Endodermal cell (in vitro differentiated cells): ENCODE measurements at places on chromosomes 6 and 20. TPM values are rescaled to one million over a fixed set of nuclear protein-coding genes. Genes with fewer than 3 reads are reported as not detected.

GRCh38 chr6:149888659-149889058 lies 9.3 kb downstream of the RAET1E start:
- no peak overlapping the region for H3K4me3 ChIP-seq
- H3K27ac ChIP-seq = no peak overlapping the region
- no peak for DNase-seq
- H3K4me1 ChIP-seq = no peaks in the 10 kb centered on the region

Gene ZHX3
- 2.6 to 6.7 TPM (median 5.4 TPM) in 3 replicates for total RNA-seq

Gene KIAA0408
- 0.75 to 0.86 TPM (median 0.84 TPM) in 3 replicates for total RNA-seq

Gene DAAM2
- 1.2 and 1.9 TPM in 2 replicates for total RNA-seq
